ENCODE measurements at places on chromosomes 1 and 21.
A peak's percentile ranks its signal among the peaks of the same experiment; 100 is the strongest.

DNA sequence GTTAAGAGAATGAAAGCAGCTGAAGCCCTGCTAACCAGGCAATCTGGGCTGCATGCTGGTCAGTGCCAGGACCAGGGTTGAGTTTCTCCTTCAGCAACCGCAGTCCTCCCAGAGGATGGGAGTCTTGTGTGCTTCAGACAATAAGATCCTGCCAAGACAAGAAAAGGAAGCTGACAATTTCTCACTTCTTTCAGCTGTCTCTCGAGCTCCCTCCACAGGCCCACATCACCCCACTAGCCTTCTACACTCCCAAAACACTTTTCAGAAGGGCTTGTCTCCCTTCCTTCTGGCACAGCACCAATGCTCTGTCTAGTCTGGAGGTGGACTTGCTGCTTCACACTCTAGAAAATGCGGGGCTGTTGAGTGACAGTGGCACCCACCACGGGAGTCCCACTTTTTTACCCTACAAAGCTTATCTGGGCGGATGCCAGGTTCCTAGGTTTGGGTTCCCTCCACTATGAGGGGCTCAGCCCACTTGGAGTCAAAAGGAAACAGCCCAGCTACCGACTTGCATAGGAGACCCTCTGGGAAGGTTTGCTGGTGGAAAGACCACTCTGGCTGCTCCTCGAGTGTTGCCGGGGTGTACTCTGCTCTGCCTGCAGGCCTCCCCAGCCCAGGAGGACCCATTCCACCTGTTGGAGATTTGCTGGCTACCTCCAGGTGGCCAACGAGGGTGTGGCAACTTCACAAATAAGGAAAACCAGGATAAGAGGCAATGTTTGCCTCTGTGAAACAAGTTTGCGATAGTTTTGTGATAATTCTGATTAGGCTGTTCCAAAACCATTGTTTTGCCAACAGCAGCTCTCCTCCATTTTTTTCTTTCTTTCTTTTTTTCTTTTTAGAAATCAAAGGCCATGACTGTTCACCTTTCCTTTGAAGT, 68.9 kb downstream of the TENT5C start:
- no peak for DNase-seq

DNA sequence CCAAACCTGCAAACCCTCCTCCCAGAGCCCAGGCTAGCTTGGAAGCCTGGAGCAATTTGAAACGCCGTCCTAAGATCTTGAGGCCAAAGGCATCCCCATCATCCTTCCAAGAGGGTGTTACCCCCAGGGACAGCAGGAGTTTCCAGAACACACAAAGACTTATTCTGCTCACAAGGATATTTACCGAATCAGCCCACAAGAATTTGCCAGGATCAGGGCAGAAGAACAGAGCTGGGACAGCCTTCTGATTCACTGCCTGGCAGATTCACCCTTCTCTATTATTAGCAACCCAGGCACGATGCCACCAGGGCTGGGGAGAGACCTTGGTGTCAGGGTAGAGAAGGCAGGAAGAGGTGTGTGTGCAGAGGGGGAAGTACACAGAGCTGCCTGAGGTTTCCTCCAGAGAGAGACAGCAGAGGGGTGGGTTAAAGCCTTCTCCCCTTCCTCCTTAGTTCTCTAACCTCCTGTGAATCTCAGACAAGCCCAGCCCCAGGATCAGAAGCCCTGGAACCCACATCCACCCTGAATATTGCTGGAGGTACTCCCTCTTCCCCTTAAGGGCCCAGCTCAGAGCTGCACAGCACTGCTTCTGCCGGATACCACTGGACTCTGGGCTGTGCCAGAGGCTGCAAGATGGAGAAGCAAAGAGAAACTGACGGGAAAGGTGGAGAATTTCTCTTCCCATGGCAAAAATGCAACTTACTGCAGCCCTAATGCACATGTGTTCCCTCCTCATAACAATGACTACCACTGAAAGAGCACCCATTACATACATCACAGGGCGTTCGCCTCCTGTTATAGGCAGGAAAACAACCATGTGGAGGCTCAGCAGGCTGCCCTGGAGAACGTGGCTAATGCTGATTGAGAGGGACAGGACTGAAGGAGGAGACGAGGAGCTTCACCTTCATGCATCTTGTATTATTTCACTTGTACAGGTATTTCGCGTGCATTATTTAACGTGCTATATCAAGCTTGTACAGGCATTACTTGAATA, 61.8 kb downstream of the ITPKB start:
- peak; percentile 54 for DNase-seq

- no peak for DNase-seq
These were observed 144.0 kb downstream of the ROR1 start for GRCh38 chr1:63917571-63918417.

GRCh38 chr1:15948595-15949452, 27.1 kb downstream of the ZBTB17 start:
- DNase-seq, result peak; percentile 60

DNA sequence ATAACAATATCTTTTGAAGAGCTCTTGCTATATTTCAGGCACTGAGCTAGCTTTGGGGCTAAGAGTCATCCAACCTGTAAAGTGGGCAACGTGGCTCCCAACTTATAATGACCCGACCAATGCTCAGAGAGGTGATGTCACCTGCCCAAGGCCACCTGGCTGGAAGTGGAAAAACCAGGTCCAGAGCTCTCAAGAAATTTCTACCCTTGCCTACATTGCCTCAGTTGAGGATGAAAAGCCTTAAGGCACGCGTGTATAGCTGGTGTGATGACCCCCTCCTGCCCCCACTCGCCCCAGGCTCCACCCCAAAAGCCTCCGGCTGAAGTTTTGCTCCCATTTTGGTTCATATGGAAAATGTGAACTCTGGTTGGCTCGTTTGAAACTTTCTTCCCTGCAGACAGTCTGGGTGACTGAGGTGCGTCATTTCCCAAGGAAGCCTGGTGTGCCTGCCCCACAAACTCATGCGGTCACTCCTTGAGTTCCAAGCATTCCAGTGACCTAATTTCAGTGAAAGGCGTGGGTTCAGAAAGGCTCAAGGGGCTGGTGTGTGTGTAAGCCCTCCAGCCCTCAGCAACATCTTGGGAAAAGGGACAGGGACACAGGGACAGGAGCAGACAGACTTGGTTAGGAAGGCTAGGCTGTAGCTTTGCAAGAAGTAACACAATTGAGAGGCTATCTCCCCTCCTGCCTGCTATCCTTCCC, 20.5 kb downstream of the HTR1D start:
- DNase-seq, result no peak

GRCh38 chr1:13881385-13882088, 181.5 kb downstream of the PRDM2 start:
- DNase-seq, result no peak

DNA sequence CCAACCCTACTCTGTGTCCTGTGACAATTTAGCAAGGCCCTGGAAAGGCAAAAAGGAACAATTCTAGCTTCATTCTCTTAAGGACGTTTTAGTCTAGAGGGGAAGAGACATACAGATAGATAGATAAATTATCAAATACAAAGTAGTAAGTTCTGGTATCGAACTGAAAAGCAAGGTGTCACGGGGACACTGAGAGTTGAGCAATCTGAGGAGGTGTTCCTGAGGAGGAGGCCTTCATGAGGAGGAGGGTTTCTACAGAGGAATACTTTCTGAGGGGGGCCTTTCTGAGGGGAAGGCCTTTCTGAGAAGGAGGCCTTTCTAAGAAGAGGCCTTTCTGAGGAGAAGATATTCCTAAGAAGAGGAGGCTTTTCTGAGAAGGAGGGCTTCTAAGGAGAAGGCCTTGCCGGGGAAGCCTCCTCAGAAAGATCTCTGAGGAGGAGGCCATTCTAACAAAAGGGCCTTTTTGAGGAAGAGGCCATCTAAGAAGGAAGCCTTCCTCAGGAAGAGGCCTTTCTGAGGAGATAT, 155.9 kb upstream of the COA6 start:
- no peak for DNase-seq

GRCh38 chr1:160399544-160400222, 681 bp upstream of the VANGL2 start:
- DNase-seq, result no peak

- DNase-seq, result peak; percentile 62
These were observed 81.1 kb upstream of the AK4 start for GRCh38 chr1:65066766-65067490.

- no peak for DNase-seq
These were observed 88.0 kb downstream of the XCL2 start for GRCh38 chr1:168455764-168456163.

GRCh38 chr1:197786280-197786679, 11.0 kb upstream of the DENND1B start:
- DNase-seq, result no peak

- peak; percentile 12 for DNase-seq
These were observed 250.2 kb upstream of the FGGY start for GRCh38 chr1:59046730-59047157.

DNA sequence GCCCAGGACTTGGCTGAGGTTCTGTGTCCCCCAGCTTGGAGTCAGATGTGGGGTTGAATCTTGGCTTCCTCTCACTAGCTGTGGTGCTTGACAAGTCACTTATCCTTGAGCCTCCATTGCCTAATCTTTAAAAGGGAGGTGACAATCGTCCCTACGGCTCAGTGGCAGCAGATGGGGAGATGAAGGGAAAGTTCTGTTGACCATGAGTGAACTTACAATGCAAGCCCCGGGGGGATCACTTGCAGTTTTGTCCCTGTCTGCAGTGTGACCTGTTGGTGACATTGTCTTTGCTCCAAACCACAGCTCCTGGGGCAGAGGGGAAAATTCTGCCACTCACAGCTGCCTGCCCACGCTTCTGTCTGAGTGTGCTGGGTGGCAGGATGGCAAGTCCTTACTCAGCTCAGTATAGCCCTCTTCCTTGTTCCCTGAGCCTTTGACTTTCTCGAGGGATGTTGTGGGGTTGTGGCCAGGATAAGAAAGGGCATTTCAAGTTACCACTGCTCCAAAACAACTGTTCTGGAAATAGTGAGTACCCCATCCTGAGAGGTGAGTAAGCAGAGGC, 1.7 kb downstream of the PCSK9 start:
- DNase-seq, result no peak

DNA sequence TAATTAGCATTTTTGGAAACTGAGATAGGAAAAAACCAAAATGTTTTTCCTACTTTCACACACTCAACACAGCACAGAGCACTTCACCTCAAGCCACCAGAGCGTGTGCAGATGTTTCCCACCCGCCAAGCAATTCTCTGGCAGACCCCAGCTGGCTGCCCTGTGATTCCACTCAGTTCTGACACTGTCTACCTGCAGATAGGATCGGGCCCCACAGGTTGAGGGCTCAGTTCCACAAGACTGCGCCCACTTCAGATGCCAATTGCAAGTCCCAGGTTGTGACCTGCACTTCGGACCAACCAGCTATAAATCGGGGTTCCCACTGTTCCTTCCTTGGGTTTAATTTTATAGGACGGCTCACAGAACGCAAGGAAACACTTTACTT, 9.9 kb downstream of the KIAA1614 start:
- no peak for DNase-seq

DNA sequence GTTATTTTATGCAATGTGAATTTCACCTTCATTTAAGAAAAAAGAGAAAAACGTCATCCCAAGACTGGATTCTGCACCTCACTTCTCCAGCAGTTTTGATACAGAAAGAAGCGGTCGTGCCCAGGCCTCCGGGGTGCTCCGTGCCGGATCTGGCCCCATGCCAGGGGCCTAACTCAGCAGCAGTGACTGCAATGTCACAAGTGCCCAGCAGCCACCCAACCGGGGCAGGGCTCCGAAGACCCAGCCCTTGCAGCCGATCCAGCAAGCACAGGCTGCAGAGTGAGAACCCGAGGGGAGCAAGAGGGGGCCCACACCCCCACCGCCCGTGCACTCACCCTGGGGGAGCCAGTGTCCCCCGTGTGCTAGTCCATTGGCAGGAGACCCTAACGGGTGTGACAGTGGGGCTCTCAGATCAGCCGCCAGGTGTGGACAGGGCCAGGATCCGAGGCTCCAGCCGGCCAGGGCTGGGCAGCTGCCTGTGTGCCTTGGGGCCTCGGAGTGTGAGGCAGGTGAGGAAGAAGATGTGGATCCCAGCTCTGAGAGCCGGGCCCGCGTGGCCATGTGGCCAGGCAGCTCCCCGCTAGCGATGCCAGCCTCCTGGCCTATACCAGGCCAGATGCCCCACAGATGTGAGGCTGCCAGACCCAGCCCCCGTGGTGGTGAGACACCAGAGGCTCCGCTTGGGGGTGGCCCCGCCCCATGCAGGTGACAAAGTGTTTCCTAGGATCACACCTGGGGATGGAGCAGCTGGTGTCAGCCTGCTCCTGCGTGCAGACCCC, 60.6 kb downstream of the MEGF6 start:
- no peak for DNase-seq

- no peak for DNase-seq
These were observed 97.7 kb downstream of the VPS13D start for GRCh38 chr1:12327566-12327965.

DNA sequence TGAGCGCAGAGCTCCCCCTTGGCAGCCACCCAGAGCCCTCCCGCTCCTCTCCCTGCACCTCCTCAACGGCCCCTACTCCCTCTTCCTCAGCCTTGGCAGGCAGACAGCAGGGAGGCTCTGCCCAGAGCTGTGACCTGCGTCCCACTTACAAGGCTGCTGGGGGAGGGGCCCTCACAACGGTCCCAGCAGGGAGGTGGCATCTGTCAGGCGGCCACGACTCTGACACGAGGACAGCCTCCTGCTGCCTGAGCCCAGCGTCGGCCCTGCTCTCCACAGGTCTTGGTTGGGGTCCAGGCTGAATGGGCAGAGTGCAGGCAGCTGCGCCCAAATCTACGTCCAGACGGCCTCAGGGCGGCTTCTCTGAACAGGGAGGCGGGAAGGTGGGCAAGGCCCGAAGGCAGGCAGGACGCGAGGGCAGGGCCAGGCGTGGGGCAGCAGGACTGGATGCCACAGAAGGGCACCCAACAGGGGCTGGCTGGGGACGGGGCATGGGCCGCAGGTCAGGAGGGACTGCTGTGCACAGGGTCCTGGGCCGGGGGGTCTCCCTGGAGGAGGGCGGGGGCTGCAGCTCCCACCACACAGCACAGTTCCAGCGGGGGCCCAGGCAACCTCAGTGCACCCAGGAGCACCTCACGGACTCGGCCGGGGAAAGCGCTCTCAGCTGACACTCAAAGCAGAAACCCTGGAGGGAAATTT, 7.5 kb downstream of the SLC19A1 start:
- no peak for DNase-seq

- no peak for DNase-seq
These were observed 357.2 kb downstream of the USP25 start for GRCh38 chr21:16086936-16087335.

DNA sequence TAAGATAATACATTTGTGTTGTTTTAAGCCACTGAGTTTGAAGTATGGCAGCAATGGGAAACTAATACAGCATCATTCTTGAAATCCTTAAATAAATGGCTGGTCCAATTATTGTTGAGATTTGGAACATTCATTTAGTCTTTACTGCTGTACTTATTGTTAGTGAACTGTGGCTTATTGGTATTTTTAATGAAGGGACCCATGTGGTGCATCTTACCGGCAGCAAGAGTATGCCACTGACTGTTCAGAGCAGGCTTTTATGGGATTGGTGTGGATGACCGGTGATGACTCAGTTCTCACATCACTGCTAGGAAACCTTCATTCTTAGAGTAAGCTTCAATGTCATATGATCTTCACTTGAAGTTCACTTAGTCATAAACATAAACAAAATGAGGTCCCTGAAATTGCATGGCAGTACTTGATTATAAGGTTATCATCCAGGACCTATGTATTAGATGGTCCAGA, 31.5 kb downstream of the PRKAA2 start:
- no peak for DNase-seq

GRCh38 chr1:97832481-97832880, 88.4 kb downstream of the DPYD start:
- no peak for DNase-seq

Data from stimulated activated CD4-positive, alpha-beta T cell treated with anti-CD3 and anti-CD28 coated beads, Interleukin-4, amount 100 ng/mL, for 4 hours (primary cell).